ENCODE measurements at places on chromosomes 12 and 14. TPM values are rescaled to one million over a fixed set of nuclear protein-coding genes. Genes with fewer than 3 reads are reported as not detected.
A peak's percentile ranks its signal among the peaks of the same experiment; 100 is the strongest.

TRPV4 gene
- 24.5 TPM for polyA plus RNA-seq

DNA sequence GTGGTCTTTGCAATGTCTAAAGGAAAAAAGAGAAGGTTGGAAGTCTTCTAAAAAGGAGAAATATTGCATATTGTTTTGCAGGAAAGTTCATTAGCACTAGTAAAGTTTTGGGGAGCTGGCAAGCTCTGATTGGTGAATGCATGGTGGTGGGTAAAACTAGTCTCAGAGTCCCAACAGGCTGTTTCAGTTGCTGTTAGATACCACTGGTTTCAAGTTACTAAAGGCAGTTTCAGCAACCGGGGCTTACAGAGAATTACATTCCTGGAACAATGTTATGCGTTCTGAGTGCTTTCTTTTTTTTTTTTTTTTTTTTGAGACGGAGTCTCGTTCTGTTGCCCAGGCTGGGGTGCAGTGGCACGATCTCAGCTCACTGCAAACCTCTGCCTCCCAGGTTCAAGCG is 208.2 kb downstream of the EPS8 start:
- DNase-seq = no peak

- DNase-seq = no peak
Measured at GRCh38 chr12:123634142-123634561, 523 bp downstream of the GTF2H3 start.

DNA sequence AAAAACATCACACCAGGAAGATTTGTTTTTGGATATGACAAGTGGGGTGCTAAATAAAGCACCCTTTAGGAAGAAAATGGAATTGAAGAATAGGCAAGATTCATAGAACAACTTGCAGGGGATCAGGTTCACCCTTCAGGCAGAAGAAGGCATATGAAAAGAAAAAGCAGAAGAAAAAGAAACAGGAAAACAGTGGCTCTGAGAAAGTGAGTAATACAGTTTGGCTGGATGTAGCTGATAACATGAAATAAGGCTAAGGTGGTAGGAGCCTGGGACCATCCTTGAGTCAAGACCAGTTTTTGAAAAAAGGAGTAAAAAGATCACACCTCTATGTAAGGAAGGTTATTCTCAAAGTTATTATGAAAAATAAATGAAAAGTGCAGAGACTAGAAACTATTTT is 42.4 kb downstream of the TRIP11 start:
- DNase-seq = peak; percentile 66

DNA sequence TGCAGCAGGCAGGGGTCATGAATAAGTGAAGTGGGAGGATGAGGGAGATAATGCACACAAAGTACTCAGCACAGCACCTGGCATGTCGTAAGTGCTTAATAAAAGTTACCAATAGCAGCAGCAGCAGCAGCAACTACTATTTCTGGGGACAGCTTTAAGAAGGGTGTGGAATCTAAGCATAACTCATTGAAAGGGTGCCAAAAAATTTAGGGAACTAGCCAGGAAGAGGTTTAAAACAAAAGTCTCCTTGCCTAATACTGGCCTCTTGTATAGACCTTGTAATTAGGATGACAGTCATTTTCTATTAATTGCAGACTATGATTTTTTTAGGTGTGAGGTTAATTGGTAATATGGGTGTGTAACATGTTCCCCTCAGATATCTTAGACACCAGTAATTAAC is 179.9 kb downstream of the PTPN11 start:
- no peak for DNase-seq

ARG2 gene
- 21.6 TPM for polyA plus RNA-seq

- no peak for DNase-seq
Measured at GRCh38 chr14:62301911-62302310, 539.7 kb downstream of the SNAPC1 start.

- DNase-seq = no peak
Measured at GRCh38 chr12:72368298-72368697, 96.1 kb downstream of the TRHDE start.

GRCh38 chr14:95063391-95063790 is 93.9 kb downstream of the DICER1 start:
- DNase-seq = no peak

DNA sequence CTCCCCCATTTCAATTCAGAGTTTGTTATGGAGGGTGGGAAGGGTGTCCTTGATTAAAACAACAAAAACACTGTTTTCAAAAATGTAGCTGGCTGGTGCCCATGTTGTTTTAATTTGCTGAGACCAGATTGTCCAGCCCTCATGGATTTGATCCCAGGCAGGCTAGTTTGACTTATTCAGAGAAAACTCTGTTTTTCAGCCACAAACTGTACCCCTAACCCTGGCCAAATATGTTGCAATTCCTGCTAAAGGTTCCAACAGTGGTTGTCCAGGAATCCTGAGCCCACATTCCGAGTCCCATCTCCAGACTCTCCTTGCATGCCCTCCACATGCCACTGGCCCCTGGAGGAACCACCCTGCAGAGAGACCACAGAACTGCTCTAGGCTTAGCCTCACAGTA is 36.0 kb downstream of the MAP1LC3B2 start:
- no peak for DNase-seq

- peak; percentile 72 for DNase-seq
Measured at GRCh38 chr12:121530600-121531355, 50.0 kb downstream of the KDM2B start.

GRCh38 chr12:122752464-122753318 is at the start of gene DENR:
TSS of gene DENR (plus strand) at chr12:122752824. CDS start at chr12:122753702, 878 bp downstream.
- DNase-seq = peak; percentile 98

MTRFR gene
- polyA plus RNA-seq = 9.1 TPM

GRCh38 chr12:15528666-15529065 is 206.4 kb downstream of the PTPRO start:
- no peak for DNase-seq

- no peak for DNase-seq
Measured at GRCh38 chr12:56086608-56087007, 6.6 kb downstream of the ERBB3 start.

DNA sequence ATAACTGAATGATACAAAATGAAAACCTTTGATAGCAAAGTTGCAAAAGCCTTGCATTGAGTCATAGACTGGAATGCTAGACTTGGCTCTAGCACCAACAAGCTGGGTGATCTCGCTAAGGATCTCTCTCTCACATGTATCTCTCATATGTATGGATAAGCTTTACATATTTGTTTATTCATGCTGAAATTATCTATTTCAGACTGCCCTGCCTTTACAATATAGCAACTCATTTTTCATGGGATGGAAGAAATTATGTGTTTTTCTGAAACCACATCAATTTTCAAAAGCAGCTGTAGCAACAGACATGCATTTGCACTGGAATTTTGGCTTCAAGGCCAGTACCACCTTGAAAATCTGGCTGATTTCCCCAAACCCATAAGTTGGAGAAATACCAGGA is 11.4 kb downstream of the RERG start:
- no peak for DNase-seq

DNA sequence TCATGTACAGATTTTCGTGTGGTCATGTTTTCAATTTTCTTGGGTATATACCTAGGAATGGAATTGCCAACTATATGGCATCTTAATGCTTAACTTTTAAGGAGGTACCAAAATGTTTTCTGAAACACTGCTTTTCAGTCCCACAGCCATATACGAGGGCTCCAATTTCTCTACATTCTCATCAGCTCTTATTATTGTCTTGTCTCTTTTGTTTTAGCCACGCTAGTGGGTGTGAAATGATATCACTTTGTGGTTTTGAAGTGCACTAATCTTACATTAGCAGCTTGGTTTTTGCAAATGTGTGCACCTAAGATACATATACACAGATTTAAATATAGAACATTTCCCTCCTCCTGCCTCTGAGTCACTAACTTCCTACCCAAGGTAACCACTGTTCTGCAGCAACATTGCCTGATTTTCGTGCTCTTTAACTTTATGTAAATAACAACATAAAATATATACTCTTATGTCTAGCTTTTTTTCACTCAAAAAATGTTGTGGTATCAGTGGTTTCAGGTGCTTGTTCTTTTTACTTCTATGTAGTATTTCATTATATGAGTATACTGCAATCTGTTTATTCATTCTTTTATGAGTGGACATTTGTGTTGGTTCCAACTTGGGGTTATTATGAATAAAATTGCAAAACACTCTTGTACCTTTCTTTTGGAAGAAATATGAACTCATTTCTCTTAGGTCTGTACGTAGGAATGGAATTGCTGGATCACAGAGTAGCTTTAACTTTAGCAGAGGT is 73.1 kb downstream of the ZFP36L1 start:
- no peak for DNase-seq

DNA sequence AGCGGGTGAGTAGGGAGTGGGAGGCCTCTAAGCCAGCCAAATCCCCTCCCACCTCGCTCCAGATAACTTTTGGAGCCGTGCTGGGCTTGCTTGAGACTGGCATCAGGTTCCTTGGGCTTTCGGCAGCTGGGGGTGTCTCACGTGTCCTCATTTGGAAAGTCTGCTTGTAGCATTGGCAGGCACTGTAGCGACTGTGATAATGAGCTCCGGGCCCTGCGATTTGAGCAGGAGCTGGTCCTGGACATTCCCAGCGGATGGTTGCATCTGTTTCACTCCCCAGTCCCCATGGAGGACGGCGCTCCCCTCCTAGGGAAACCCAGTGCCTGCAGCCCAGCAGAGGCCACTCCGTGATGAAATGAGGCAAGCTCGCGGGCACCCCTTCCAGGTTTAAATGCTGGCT is 49.4 kb downstream of the DGLUCY start:
- DNase-seq = no peak

DNA sequence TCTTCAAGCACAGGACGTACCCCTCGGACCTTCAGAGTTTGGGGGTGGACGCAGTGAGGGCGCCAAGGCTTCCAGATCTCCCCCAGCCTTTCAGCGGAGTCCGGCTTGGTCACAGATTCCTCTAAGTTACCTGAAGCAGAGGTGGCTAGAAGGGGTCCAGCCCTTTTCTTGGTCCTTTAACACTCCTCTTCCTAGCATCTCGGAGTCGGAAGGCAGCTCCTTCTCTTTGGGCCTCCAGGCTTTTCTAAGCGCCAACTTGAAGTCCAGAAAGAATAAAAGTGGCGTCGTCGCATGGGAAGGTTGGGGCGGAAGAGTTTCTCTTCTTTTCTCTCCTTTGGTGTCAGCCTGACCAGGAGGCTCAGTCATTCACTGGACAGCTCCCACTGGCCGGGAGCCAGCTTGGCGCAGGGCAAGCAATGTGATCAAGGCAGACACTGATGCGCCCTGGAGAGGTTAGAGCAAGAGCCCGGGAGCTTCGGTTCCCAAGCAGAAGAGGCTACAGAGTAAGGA is 9.6 kb downstream of the OR6S1 start:
- peak; percentile 31 for DNase-seq

DNA sequence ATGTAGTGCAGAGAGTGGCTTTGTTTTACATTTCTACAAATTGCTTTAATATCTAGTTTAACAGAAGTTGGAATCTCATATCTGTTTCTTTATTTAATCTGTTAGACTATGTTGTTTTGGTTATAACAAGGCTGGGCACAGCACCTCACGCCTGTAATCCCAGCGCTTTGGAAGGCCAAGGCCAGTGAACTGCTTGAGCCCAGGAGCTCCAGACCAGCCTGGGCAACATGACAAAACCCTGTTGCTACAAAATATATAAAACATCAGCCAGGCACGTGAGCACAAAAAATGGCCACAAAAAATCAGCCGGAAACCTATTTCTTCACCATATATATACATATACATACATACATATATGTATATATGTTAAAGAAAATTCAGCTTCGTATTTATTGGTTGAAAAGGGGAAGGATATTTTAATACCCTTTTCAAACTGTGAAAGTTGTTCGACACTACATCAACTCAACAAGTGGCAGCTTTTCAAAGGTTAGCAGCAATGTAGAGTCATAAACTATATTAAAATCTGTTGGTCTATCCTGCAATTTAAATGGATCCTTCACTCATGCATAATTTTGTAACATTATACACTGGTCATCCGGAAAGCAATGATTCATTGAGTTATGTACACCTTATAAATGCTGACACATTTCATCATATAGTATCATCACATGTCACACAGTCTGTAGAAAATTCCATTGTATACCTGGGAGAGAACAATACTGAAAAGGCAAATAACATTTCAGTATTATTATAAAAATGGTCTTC is 7.1 kb downstream of the NR2C1 start:
- DNase-seq = no peak

SLC38A4 gene
- 0.19 TPM for polyA plus RNA-seq

MYO1H gene
- not detected for polyA plus RNA-seq

GLT8D2 gene
- 2.4 TPM for polyA plus RNA-seq

- no peak for DNase-seq
Measured at GRCh38 chr12:99847936-99848335, 136.8 kb downstream of the ANKS1B start.

ELK3 gene
- polyA plus RNA-seq = 64.8 TPM

LMNTD1 gene
- polyA plus RNA-seq = not detected

DNA sequence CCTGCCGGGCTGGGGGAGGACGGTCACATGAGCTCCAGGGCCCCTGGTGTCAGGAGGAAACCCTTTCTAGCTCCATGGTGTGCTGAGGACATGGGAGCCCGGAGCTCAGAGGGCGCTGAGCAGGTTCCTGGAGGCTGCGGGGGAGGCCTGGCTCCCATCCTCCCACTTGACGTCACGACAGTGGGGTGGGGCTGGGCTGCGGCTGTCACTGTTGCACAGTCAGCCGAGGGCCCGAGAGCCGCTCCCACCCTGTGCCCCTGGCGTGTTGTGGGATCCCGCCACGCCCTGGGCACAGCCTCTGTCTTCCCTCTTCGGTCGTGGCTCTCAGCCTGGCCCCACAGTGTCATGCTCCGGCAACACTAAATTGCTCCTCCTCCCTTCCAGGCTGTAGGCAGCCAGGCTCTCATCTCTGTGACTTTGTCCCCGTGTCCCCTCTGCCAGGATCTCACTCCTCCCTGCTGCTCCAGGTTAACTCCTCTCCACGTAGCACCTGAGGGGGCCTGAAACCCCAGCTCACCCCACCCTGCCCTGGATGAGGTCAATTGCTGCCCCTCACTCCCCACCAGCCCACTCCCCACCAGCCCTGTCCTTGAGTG is 33.0 kb downstream of the BEGAIN start:
- no peak for DNase-seq

DNA sequence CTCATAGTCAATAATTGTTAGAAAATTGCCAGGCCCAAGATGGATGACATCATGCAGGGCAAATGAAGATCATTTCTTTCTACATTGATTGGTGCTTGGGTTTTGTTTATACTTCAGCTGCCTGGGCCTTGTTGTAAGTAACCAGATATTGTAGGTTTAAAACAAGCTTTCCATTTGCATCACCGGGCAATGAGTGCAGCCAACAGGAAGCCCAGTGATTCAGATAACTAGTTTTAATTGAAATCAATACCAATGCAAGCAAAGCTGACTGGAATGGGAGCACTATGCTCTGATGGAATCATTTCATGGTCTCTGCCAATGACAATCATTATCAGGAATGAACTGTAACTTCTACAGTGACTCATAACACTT is 279.3 kb downstream of the DUSP6 start:
- peak; percentile 91 for DNase-seq

SYCP3 gene
- polyA plus RNA-seq = not detected

GRCh38 chr14:68874746-68875155 is 81.9 kb upstream of the ZFP36L1 start:
- DNase-seq = no peak

DNA sequence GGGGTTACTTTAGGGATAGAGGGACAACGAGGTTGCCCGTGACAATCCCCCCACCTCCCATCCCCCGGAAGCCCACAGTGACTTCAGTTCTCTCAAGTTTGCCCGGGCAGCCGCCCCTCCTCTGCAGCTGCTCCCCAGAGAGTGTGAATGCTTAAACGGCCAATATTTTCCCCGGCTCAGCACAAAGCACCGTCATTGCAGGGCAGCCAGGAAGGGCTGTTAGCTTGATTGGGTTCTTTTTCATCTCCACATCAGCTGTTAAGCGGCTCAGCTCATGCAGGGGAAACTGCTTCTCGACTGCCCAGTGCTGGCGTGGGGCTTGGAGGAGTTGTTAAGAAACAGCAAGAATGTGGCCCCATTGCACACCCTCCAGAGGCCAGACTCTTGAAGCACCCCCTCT is 120.5 kb upstream of the NCOR2 start:
- DNase-seq = peak; percentile 58
